ENCODE measurements at places on chromosomes 16 and 17. TPM values are rescaled to one million over a fixed set of nuclear protein-coding genes. Genes with fewer than 3 reads are reported as not detected.

PLLP gene
- not detected for total RNA-seq

MEIOC gene
- total RNA-seq: under 0.01 TPM

SHPK gene
- total RNA-seq: 11.4 TPM

GRAPL gene
- total RNA-seq: not detected

SLC38A8 gene
- not detected for total RNA-seq

RSKR gene
- total RNA-seq: 13.2 TPM

CCDC78 gene
- 2.1 TPM for total RNA-seq

TMEM114 gene
- total RNA-seq: not detected

ATP2A1 gene
- total RNA-seq: 1.0 TPM

CDT1 gene
- 0.30 TPM for total RNA-seq

VAT1L gene
- total RNA-seq: 43.1 TPM

MEFV gene
- not detected for total RNA-seq

ATP2C2 gene
- not detected for total RNA-seq

MEOX1 gene
- total RNA-seq: not detected

MT1H gene
- not detected for total RNA-seq

RUNDC1 gene
- total RNA-seq: 13.3 TPM
